Chondrocyte (in vitro differentiated cells): ENCODE measurements at places on chromosomes 1 and 21. TPM values are rescaled to one million over a fixed set of nuclear protein-coding genes. Genes with fewer than 3 reads are reported as not detected.

DNA sequence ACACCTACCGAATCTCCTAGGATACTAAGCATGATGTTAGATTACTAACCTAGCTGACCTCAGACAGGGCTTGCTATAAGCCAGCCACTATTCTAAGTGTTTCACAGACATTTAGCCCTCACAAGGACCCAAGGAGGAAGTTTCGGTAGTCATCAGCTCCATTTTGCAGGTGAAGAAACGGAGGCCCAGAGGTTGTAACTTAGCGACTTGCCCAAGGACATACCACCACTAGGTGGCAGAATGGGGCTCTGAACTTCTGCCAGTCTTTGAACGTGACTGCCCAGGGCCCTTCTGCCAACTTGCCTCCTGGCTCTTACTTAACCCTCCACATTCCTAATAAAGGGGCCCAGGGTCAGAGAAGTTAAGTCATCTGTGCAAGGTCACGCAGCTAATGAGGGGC lies 283.5 kb downstream of the C1orf94 start:
- H3K4me3 ChIP-seq, result no peak overlapping the region
- no peak for DNase-seq
- no peaks in the 10 kb centered on the region for H3K27me3 ChIP-seq
- no peaks in the 10 kb centered on the region for H3K4me1 ChIP-seq
- H3K27ac ChIP-seq, result no peak overlapping the region

- no peak overlapping the region for H3K4me3 ChIP-seq
- H3K4me1 ChIP-seq, result peaks cover 12% of the 10 kb centered on the region
- peak overlapping the region; percentile 89 for H3K27ac ChIP-seq
Measured at GRCh38 chr1:147273409-147274336, 31.2 kb downstream of the CHD1L start.

DNA sequence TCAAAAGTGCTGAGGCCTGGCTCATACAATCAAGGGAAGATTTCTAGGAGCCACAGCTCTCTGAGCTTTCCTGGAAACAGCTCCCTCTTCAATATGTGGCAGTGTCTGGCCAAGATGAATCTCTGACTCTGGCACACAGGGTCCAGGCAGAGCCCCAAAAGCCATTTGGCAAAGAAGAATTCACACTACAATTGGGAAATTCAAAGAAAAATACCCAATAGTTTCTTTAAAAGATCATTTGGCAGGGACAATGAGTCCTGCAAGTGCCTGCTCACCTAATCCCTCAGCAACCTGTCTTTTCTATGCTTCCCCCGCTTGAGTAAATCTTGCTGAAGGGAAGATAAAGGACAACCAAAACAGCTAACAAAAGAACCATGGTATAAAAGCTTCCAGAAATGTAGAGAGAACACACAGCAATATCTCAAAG lies 124.6 kb downstream of the TGFBR3 start:
- no peak overlapping the region for H3K27ac ChIP-seq
- H3K4me1 ChIP-seq, result no peaks in the 10 kb centered on the region
- H3K27me3 ChIP-seq, result no peaks in the 10 kb centered on the region
- no peak for DNase-seq
- H3K4me3 ChIP-seq, result no peak overlapping the region
- H3K36me3 ChIP-seq, result no peaks in the 10 kb centered on the region

DNA sequence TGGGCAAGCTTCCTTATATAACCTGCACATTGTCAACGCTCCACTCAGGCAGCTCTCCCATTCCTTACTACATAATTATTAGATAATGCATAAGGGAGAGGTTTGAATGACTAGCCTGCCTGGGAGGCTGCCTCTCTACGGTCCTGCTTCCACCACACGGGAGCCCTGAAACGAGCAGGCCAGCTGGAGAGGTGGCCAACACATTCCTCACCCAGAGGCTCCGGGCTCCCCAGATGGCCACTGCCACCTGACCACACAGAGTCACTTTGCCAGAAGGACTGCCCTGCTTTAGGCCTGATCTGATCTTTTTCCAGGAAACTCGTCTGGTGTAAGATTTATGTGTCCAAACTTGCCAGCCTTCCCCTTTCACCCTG lies 27.9 kb downstream of the HIVEP3 start:
- peaks cover 4% of the 10 kb centered on the region for H3K4me1 ChIP-seq
- no peak overlapping the region for H3K27ac ChIP-seq
- H3K36me3 ChIP-seq, result no peaks in the 10 kb centered on the region
- H3K4me3 ChIP-seq, result no peak overlapping the region
- DNase-seq, result no peak

DNA sequence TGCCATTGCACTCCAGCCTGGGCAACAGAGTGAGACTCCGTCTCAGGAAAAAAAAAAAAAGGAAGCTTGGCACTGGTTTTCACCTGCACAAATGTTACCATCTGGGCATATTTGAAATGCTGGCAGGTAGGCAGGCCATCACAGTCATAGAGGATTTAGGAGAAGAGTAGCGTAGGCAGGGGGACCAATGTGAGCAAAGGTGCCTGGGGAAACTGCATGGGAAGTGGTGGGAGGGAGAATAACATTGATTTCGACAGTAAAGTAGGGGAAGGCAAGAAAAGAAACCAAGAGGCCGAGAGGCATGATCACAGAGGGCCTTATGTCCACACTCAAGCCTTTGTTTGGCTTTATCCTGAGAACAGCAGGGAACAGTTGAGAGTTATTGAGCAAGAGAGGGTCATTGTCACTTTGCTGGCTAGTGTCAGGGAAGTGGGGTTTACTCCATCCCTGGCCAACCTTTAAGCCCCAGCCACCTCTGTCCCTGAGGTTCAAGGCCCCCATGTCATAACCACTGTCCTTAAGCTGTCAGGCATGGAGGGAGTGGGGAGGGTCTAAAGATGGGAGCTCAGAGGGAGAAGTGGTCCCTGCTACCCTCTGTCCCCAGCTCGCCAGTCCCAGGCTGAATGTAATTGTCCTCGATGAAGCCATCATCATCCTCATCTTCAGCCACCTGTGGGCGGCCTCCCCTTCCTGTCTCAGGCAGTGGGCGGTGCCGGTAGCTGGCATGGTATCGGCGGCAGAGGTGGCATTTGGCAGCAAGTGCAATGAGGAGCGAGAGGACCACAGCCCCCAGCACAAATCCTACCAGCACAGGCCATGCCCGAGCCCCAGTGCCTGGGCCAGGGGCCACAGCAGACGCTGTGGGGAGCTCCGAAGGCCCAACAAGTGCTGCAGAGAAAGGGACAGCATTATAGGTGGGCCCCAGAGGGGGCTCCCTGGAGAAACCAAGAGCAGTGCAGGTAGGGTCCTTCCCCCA lies 2.9 kb downstream of the C1orf210 start:
- DNase-seq, result peak; percentile 65
- H3K27ac ChIP-seq, result no peak overlapping the region
- H3K4me1 ChIP-seq, result no peaks in the 10 kb centered on the region
- peaks cover 3% of the 10 kb centered on the region for H3K27me3 ChIP-seq

GRCh38 chr1:56336982-56337381 lies 242.4 kb downstream of the PLPP3 start:
- peaks cover 2% of the 10 kb centered on the region for H3K36me3 ChIP-seq
- H3K27ac ChIP-seq, result no peak overlapping the region
- H3K4me1 ChIP-seq, result peaks cover 7% of the 10 kb centered on the region
- H3K4me3 ChIP-seq, result no peak overlapping the region
- DNase-seq, result no peak

DNA sequence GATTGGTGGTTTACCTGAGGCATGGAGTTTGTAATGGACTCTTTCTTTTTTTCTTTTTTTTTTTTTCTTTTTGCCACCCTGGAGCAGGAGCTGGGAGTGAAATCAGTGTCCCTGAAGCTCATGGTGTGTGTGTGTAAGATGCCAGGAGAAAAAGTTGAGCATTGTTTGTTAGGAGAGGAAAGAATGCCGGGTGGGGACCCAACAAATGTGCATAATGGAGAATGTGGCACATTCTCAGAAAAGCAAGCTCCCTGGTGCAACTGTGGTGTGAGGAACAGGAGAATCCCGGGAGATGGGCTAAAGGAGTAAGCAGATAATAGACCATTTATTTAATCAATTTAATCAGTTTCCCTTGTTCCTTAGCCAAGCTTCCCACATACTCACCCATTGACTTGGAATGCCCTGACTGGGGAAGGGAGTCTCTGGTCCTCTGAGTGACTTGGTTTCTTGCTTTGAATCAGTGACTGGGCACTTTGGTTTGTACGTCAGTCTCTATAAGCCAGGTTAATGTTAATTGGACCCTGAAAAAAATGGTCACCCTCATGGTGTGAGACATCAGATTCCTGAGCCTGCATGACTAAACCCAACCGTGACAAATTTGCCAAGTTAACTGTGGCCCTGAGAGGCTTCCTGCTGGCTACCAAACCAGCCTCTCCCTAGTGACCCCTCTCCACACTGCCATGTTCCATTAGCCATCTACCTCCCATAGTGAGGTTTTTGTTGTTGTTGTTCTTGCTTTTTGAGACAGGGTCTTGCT lies 43.9 kb upstream of the ITPKB start:
- H3K36me3 ChIP-seq, result no peaks in the 10 kb centered on the region
- peaks cover 21% of the 10 kb centered on the region for H3K4me1 ChIP-seq
- H3K27ac ChIP-seq, result no peak overlapping the region

DNA sequence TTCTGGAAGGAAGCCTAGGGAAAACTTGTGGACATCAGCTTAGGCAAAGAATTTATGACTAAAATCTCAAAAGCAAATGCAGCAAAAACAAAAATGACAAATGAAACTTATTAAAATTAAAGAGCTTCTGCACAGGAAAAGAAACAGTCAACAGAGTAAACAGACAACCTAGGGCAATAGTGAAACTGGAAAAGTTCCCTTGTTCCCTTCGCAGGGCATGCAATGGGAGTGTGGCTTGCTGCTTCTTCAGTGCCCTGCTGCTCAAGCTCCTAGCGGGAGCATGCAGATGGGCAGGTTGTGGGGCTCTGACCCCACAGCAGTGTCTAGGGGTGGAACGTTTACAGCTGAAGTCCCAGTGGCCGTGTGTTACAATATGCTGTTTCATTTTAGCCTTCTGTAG lies 1797.4 kb downstream of the NCAM2 start:
- no peaks in the 10 kb centered on the region for H3K27me3 ChIP-seq
- DNase-seq, result no peak
- no peaks in the 10 kb centered on the region for H3K4me1 ChIP-seq

GRCh38 chr1:59445040-59445439 lies 148.1 kb downstream of the FGGY start:
- H3K27ac ChIP-seq, result peak overlapping the region; percentile 91
- no peak for DNase-seq
- no peak overlapping the region for H3K4me3 ChIP-seq
- no peaks in the 10 kb centered on the region for H3K27me3 ChIP-seq

DNA sequence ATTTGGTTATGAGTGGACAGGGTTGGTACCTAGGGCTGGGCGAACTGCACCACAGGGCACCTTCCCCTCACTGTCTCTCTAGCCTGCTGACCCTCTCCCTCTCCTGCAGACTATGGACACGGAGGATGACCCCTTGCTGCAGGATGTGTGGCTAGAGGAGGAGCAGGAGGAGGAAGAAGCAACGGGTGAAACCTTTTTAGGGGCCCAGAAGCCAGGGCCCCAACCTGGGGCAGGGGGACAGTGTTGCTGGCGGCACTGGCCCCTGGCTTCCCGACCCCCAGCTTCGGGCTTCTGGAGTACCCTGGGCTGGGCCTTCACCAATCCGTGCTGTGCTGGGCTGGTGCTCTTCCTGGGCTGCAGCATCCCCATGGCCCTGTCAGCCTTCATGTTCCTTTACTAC lies 21.9 kb downstream of the DISP3 start:
- H3K4me3 ChIP-seq, result no peak overlapping the region
- H3K36me3 ChIP-seq, result peaks cover 1% of the 10 kb centered on the region
- H3K27me3 ChIP-seq, result peaks cover 22% of the 10 kb centered on the region
- H3K27ac ChIP-seq, result no peak overlapping the region
- DNase-seq, result no peak
- no peaks in the 10 kb centered on the region for H3K4me1 ChIP-seq

Gene ALX3
- total RNA-seq, result not detected in 3 replicates

Gene KCNK2
- not detected in 3 replicates for total RNA-seq

Gene IARS2
- 64.2 to 71.9 TPM (median 64.9 TPM) in 3 replicates for total RNA-seq

Gene METTL25B
- total RNA-seq, result 11.4 to 17.1 TPM (median 14.1 TPM) in 3 replicates

Gene NLRP3
- total RNA-seq, result 0.10 to 1.3 TPM (median 0.15 TPM) in 3 replicates
